Activated CD4-positive, alpha-beta T cell treated with anti-CD3 and anti-CD28 coated beads, Interleukin-2, Interleukin-6, amounts not matched to agents 100 ng/mL and 50 ng/mL, durations not matched to agents 16 hours and 8 hours (primary cell): ENCODE measurements at places on chromosomes 2 and 18.
A peak's percentile ranks its signal among the peaks of the same experiment; 100 is the strongest.

DNA sequence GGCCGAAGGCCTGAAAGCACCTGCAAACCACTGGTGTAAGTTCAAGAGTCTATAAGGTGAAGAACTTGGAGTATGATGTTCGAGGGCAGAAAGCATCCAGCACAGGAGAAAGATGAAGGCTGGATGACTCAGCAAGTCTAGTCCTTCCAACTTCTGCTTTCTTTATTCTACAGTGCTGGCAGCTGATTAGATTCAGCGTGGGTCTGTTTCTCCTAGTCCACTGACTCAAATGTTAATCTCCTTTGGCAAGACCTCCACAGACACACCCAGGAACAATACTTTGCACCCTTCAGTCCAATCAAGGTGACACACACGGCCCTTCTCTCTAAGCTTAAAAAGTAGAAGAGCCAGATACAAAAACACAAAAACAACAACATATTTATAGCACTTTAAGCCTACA lies 43.4 kb downstream of the NMS start:
- DNase-seq = no peak

DNA sequence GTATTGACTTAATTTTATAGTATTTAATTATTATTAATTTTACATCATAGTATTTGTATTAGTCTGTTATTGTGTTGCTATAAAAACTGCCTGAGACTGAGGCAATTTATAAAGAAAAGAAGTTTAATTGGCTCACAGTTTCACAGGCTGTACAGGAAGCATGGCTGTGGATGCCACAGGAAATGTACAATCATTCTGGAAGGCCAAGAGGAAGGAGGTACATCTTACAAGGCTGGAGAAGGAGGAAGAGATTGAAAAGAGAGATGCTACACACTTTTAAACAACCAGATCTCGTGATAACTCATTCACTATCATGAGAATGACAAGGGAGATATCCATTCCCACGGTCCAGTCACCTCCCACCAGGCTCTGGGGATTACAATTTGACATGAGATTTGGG lies 2019.4 kb upstream of the PIK3C3 start:
- no peak for DNase-seq

GRCh38 chr2:212683346-212684097 lies 144.9 kb upstream of the ERBB4 start:
- DNase-seq = no peak

GRCh38 chr18:60413944-60414547 lies 41.5 kb upstream of the MC4R start:
- DNase-seq = no peak

DNA sequence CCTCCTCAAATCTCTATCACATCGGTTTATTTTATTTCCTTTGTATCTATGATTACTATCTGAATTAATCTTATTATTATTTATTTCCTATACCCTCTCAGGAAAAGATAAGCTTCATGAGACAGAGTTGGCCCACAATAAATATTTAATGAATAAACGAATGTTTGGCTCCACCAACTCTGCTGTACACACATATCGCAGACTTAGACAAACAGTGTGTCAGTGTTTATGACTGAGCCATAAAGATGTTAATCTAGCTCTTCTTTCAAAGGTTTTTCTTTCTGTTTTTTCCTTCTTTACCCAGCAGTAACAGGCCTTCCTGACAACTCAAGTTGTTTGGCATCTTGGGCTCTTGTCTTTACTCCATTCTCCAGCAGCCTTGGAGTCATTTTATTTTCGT lies 329.5 kb downstream of the CDH2 start:
- DNase-seq = no peak

GRCh38 chr2:197256021-197256420 lies 54.6 kb downstream of the ANKRD44 start:
- DNase-seq = no peak

GRCh38 chr2:88283886-88284592 lies 113.9 kb downstream of the THNSL2 start:
- no peak for DNase-seq

GRCh38 chr2:188314314-188315054 lies 22.8 kb downstream of the GULP1 start:
- DNase-seq = no peak

DNA sequence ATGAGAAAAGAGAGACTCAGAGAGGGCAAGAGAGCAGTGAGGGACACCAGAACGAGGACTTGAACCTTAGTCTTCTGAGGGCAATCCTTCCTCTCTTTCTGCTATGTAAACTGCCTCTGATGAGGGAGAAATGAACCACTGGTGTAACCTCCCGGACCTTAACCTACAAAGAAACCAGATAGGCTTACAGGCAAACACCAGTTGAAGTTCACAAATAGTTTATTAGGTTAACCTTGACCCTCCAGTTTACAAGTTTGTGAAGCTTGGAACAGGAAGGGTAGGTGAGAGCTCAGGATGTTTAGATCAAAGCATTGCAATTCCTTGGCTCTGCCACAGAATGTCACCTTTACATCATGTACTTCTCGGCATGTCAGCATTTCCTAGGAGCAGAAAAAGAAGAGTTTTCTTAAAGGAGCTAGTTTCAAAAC lies 486.4 kb upstream of the SPRED2 start:
- no peak for DNase-seq

DNA sequence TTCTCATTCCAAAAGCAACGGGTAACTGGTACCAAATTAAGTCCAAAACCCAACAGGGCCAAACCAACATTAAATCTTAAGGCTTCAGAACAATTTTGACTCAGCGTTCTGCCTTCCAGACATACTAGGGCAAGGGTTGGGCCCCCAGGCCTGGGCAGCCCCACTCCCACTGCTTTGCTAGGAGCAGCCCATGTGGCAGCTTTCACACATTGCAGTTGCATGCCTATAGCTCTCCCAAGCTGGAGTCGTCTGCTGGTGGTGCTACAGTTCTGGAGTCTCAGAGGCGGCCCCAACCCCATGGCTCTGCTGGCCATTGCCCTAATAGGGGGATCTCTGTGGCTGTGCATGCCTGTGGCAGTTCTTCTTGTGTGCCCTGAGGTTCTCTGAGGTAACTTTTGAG lies 37.6 kb upstream of the CD226 start:
- DNase-seq = no peak

GRCh38 chr2:57842531-57842930 lies 204.1 kb upstream of the VRK2 start:
- DNase-seq = no peak

GRCh38 chr18:13616525-13617035 lies 109.8 kb downstream of the FAM210A start:
- no peak for DNase-seq

DNA sequence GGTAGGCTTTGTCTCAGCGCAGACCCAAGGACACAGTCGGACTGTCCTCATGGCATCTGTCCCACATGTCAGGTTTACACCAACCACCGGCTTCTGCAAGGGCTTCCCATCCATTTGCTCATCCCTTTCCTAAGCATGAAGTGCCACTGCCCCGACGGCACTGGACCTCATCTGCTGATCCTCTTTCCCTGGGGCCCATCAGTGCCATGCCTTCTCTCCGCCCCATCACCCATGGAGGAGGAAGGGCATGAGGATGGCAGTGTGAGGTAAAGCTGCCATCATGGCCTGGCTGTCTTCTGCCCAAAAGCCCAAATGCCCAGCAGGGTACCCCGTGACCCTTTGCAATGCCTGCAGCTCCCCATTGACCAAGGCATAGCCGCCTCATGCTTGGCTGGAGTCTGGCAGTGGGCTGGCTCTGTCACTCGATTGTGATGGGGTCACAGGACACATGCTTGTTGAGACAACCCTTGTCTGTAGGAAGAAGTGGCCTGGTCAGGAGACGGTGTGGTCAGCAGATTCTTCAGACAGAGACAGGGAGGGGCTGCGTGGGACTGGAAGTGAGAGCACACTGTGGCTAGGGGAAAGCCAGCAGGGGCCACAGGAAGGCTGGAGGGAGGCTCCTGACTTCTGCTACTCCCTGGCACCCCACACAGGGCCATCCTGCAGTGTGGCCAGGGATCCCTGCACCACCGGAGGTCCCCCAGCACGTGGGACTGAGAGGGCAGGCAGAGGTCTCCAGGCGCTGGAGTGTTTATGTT lies 493.7 kb upstream of the HS6ST1 start:
- DNase-seq = no peak

DNA sequence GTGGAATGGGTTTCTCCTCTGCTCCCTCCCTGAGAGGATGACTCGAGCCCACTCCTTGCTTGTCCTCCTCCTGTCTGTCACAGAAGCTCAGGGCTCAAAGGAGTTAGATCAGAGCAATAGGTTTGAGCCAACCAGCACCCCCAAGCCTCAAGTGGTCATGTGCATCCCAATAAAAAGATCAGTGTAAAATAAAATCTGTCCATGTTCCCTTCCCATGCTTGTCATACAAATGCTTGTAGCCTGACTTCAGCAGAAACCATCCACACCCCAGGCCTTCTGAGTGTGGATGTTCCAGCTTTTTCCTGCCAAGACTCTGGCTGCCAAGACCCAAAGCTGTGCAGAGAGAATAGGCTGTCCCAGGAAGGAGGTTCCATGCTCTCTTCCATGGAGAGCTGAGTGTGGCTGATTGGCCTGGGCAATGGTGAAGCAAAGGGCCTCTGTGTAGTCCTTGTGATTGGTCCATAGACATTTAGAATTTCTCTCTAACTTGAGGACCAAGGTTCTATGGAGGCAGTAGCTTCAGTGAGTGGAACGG lies 67.4 kb downstream of the GYPC start:
- no peak for DNase-seq

GRCh38 chr18:52237551-52237950 lies 102.4 kb upstream of the DCC start:
- no peak for DNase-seq

DNA sequence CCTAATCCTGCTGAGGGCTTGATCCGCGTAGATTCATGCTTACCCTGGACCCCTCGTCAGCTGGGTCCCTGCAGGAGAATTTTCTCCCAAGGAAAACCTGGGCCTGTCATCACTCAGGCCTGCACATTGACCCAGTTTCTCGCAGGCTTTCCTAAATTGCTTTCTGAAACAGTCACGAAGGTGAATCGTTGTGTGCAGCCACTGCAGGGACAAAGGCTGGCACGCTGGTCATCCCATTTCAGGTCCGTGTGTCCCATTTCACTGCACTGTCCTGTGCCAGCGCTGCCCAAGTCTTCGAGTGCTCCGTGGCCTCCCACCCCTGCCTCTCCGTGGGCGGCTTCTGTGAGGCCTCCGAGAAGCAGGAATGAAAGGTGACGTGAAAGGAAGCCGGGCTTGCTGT lies 62.8 kb upstream of the YWHAQ start:
- no peak for DNase-seq

DNA sequence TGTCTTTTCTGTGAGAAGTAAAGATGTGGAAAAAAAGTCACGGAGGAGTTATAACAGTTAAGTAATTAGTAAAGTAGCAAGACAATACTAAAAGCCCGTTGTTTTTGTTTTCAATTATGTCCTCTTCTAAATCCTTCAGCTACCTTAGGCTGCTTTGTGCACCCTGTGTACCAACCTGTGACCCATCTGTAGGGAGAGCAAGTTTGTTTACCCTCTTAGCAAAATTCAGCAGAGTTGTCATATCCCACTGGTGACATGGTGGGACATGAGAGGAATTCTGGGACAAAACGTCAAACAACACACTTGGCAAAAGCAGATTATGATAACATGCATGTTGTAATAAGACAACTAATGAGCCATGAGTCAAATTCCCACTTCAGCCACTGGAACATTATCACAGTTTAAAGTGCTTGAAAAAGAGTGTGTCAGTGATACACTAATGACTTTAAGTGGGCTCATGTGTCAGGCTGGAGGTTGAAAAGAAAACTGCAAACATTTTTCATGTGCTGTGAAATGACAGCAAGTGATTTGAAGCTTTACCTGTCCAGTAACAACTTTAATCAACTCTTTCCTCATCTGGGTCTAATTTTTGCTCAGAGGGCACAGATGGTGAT lies 392.8 kb upstream of the ACVR2A start:
- DNase-seq = no peak

DNA sequence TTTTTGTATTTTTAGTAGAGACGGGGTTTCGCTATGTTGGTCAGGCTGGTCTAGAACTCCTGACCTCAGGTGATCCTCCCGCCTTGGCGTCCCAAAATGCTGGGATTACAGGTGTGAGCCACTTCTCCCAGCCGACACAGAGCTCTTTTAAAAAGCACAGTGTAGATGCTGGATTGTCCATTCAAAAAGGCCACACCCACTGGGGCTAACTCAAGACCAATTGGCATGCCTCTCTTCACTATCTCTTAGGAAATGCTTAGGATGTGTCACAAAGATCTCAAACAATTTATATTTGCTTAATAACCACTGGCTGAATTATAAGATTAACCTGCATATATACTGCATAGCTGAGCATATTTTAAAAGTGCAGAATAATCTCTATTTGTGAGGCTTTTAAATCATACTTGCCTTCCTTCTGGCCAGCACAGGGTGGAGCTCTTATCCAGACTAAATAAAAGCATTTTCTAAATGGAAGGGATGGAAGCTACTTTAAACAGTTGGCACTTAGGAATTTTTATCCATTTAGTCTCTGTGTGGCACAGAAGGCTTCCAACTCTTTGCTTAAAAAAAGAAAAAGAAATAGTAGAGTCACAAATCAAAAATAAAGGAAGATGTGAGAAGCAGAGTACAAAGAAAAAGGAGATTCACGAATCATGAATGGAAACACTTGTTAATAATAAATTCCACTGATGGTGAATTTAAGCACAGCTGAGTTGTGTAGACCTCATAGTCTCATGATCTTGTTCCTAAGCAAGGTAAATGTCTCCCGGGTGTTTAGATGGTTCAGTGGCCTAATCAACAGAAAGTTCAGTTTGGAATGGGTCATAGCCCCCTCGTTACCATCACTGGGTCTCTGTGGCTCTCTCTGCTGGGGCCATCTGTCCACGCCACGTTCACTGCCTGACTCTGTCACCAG lies 22.4 kb downstream of the CRYGD start:
- DNase-seq = no peak

DNA sequence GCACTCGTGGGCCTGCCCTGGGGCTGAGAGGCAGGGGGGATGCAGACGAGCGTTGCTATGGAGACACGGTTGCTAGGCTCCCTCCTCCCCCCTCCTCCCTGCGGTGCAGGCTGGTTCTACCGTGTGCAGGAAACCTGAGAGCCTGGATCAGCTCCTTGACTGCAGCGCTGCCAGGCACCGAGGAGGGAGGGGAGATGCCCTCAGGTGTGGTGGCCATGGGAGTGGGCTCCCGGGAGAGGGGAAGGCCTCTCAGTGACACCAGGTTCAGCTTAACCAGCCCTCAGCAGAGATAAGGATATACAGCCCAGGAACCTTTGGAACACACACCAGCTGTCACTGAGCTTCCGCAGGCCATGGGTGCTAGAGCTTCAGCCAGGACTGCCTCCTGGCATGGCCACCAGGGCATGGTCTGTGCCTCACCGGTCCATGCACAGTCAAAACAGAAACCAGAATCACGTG lies 124.4 kb upstream of the PXDN start:
- no peak for DNase-seq

GRCh38 chr2:24863641-24864040 lies 56.4 kb downstream of the ADCY3 start:
- DNase-seq = no peak

GRCh38 chr2:177261116-177262060 lies 3.1 kb downstream of the NFE2L2 start:
- DNase-seq = no peak

GRCh38 chr2:33291278-33292013 lies 185.0 kb upstream of the RASGRP3 start:
- no peak for DNase-seq

GRCh38 chr2:230668184-230668938 lies 44.3 kb upstream of the CAB39 start:
- DNase-seq = peak; percentile 82
